ENCODE measurements at places on chromosomes 5 and 9. TPM values are rescaled to one million over a fixed set of nuclear protein-coding genes. Genes with fewer than 3 reads are reported as not detected.

Gene CTNNA1
- total RNA-seq = 384 TPM

Gene ADGRV1
- total RNA-seq = 87.6 TPM

Gene ALDOB
- total RNA-seq = not detected

Gene PPP1R26
- total RNA-seq = 50.2 TPM

Gene TMEM171
- 7.1 TPM for total RNA-seq

Gene PCDHAC2
- total RNA-seq = 1.9 TPM

Gene PLAC8L1
- total RNA-seq = 2.0 TPM

Gene PPWD1
- 56.9 TPM for total RNA-seq

Gene PCDHA10
- 18.3 TPM for total RNA-seq

Gene OBP2B
- total RNA-seq = not detected

Gene SH2D3C
- total RNA-seq = 2.6 TPM

Gene WNK2
- total RNA-seq = 345 TPM

Gene TMC1
- not detected for total RNA-seq

Gene ADAMTSL2
- total RNA-seq = 0.14 TPM

Gene LVRN
- total RNA-seq = 0.24 TPM

Gene AIF1L
- 71.1 TPM for total RNA-seq

Gene EQTN
- 1.1 TPM for total RNA-seq

Measured in progenitor cell of endocrine pancreas (in vitro differentiated cells).